Activated CD4-positive, alpha-beta T cell treated with anti-CD3 and anti-CD28 coated beads, Interleukin-2, amount 10 ng/mL, durations not matched to agents 24 days and 14 days (primary cell): ENCODE measurements at places on chromosomes 6 and 20. TPM values are rescaled to one million over a fixed set of nuclear protein-coding genes. Genes with fewer than 3 reads are reported as not detected.
A peak's percentile ranks its signal among the peaks of the same experiment; 100 is the strongest.

The SSR1 gene
- total RNA-seq, result 157 and 162 TPM in 2 replicates

The APOBEC2 gene
- total RNA-seq, result not detected in 2 replicates

The SRXN1 gene
- total RNA-seq, result 24.1 and 25.5 TPM in 2 replicates

The TNF gene
- total RNA-seq, result 294 and 303 TPM in 2 replicates

DNA sequence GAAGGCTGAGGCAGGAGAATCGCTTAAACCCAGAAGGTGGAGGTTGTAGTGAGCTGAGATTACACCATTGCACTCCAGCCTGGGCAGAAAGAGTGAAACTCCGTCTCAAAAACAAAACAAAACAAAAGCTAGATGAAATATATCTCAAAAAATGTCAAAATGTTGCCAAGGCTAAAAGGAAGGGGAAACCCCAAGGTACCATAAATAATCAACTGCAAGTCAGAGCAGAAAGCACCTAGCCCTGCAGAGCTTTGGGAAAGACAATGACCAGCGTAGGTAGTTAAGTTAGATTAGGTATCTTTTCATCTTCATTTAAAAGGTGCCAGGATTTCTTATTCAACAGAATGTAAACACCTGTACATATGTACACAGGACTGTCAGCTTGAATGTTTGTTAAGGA lies 33.0 kb downstream of the AKIRIN2 start:
- H3K27me3 ChIP-seq, result no peaks in the 10 kb centered on the region
- no peak overlapping the region for H3K4me3 ChIP-seq
- H3K36me3 ChIP-seq, result peaks cover 46% of the 10 kb centered on the region
- H3K4me1 ChIP-seq, result peaks cover 13% of the 10 kb centered on the region

GRCh38 chr6:127397729-127398630 lies 54.6 kb upstream of the ECHDC1 start:
- no peak overlapping the region for H3K4me3 ChIP-seq
- H3K27me3 ChIP-seq, result peaks cover 3% of the 10 kb centered on the region
- no peak for DNase-seq
- no peak overlapping the region for H3K27ac ChIP-seq

DNA sequence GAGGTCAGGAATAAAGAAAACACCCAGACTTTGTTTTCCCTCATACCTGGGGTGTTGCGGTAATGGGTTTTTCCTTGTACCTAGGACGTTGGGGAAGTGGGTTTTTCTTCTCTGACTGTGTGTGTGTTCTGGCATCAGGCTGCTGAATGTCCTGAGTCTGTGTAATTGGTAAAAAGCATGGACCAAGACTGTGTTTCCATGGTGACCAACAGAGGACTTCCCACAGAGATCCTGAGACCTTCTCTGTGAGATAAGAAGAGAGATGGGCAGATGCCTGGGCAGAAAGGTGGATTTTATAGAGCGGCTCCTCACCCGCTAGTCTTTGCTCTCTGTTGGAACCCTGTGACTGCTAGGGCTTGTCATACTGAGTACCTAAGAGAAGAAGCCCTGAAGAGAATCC lies 135.4 kb upstream of the GGTLC1 start:
- no peaks in the 10 kb centered on the region for H3K36me3 ChIP-seq
- H3K27me3 ChIP-seq, result peaks cover 6% of the 10 kb centered on the region
- no peak overlapping the region for H3K4me3 ChIP-seq
- no peaks in the 10 kb centered on the region for H3K4me1 ChIP-seq

DNA sequence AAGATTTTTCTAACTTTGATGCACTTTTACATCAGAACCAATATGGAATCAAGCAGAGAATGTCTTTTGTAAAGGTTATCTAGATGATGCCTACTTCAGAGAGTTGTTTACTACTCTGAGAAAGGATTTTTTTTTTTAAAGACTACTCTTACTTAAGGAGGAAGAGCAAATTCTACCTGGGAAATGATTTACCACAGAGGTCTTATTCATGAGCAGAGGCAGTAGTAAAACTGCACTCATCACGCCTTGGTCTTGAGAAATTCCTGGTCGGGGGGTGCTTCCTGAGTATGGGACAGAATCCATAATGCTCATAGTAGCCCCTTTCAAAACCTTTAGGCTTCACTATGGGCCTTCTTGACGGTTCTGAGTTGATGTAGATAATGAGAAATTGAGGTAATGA lies 241.8 kb upstream of the PREP start:
- H3K4me1 ChIP-seq, result peaks cover 64% of the 10 kb centered on the region
- H3K27me3 ChIP-seq, result no peaks in the 10 kb centered on the region
- H3K36me3 ChIP-seq, result peaks cover 14% of the 10 kb centered on the region
- no peak for DNase-seq
- H3K4me3 ChIP-seq, result peak overlapping the region; percentile 43

DNA sequence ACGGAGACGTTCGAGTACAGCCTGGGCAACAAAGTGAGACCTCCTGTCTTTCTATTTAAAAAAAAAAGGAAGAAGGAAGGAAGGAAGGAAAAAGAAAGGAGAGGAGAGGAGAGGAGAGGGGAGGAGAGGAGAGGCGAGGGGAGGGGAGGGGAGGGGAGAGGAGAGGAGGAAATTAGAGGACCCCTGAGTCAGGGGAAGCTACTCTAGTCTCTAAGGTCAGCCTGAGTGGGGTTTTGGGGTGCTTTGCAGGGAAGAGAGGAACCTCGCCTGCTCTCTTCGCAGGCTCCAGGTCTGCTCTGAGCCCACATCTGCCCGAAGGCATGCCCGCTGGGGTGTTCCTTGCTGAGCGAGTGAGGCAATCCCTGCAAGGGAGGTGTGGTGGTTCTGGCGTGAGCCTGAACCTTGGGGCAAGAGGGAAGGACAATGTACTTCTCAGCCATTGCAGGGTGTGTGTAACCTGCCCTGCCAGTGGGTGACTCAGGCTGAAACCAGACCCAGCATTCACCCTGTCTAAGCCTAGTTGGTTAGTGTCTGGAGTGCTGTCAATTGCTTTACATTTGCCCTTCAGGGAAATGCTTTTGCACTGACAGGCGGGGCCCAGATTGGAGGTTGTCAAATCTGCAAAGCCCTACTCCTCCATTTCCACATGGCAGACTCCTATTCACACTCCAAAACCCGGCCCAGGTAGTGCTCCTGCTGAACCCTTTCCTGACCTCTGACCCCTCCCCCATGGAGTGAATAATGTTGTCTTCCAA lies 15.3 kb upstream of the MMP9 start:
- peaks cover 34% of the 10 kb centered on the region for H3K27me3 ChIP-seq
- no peak overlapping the region for H3K4me3 ChIP-seq
- H3K36me3 ChIP-seq, result no peaks in the 10 kb centered on the region
- H3K27ac ChIP-seq, result no peak overlapping the region

GRCh38 chr6:165846123-165846966 lies 183.3 kb upstream of the PDE10A start:
- peaks cover 48% of the 10 kb centered on the region for H3K27me3 ChIP-seq
- DNase-seq, result no peak
- no peaks in the 10 kb centered on the region for H3K36me3 ChIP-seq
- H3K4me1 ChIP-seq, result peaks cover 7% of the 10 kb centered on the region
- no peak overlapping the region for H3K27ac ChIP-seq

DNA sequence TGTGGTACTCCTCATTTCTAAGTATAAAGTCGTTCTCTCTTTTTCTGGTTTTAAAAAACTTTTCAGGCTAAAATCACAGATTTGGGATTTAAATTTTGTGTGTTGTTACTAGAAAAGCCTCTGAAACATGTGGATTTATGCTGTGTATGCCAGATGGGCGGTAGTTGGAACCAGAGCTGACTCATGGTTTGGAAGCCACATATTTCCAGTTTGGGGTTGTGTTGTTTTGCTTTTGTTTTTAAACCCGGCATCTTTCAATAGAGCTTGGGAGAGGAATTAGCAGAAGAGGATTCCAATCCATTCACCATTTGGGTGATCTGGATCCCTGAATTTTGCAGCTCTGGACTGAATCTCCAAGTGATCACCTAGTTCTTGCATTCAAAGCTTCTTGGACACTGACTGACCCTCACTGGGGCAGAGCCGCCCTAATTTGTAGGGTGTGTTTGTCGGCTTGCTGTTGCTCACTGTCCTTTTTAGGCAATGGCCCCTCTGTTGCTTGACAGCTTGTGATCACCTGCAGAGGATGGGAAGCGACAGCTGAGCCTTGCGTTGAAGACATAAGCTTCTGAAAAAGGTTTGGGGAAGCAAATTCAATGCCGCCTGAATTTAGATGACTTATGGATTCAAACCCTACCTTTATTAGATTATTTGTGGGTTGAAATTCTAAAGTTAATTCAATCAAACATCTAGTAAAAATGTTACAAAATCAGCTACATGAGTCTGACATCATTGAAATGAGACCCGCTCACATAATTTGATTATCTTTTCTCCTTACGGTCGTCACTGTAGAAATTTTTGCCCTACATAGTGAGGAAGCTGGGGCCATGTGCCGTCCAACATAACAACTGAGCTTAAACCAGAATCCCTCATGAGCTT lies 79.9 kb upstream of the CD83 start:
- DNase-seq, result no peak
- no peak overlapping the region for H3K4me3 ChIP-seq
- peaks cover 8% of the 10 kb centered on the region for H3K4me1 ChIP-seq
- H3K27me3 ChIP-seq, result peaks cover 26% of the 10 kb centered on the region

DNA sequence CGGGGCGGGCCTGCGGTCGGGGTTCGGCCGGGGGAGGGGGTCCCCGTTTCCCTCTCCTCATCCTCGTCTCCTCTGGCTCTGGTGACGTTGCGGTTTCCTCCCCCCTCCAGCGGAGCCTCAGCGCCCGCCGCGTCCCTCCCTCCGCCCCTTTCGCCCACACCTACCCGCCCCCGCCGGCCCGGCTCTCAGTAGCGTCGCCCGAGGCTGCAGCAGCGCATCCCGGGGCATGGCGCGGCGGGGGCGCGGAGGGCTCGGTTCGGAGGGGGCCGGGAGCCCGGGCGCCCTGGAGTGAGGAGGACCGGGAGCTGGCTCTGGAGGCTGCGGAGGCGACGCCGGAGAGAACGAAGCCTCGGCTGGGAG lies at the start of gene DSE:
Gene DSE, plus strand, starts transcription at position 188 of the 360 bp plus-strand sequence. CDS start 28,304 bp downstream, outside the sequence.
- no peaks in the 10 kb centered on the region for H3K36me3 ChIP-seq
- peak within 1 kb of the TSS; percentile 13 for H3K27ac ChIP-seq
- peaks cover 10% of the 10 kb centered on the region for H3K4me1 ChIP-seq
- peak; percentile 82 for DNase-seq

- no peak overlapping the region for H3K27ac ChIP-seq
- DNase-seq, result no peak
- peaks cover 2% of the 10 kb centered on the region for H3K4me1 ChIP-seq
- peaks cover 2% of the 10 kb centered on the region for H3K27me3 ChIP-seq
- no peak overlapping the region for H3K4me3 ChIP-seq
- no peaks in the 10 kb centered on the region for H3K36me3 ChIP-seq
These were observed 121.4 kb upstream of the DST start for GRCh38 chr6:56764081-56764566.

GRCh38 chr6:121105461-121105860 lies 228.8 kb downstream of the TBC1D32 start:
- H3K27ac ChIP-seq, result no peak overlapping the region
- H3K4me1 ChIP-seq, result no peaks in the 10 kb centered on the region
- no peak overlapping the region for H3K4me3 ChIP-seq

- H3K4me3 ChIP-seq, result no peak overlapping the region
- H3K4me1 ChIP-seq, result peaks cover 22% of the 10 kb centered on the region
- H3K27me3 ChIP-seq, result peaks cover 28% of the 10 kb centered on the region
- H3K27ac ChIP-seq, result no peak overlapping the region
- H3K36me3 ChIP-seq, result no peaks in the 10 kb centered on the region
These were observed 4.3 kb downstream of the LRFN2 start for GRCh38 chr6:40582892-40583291.

DNA sequence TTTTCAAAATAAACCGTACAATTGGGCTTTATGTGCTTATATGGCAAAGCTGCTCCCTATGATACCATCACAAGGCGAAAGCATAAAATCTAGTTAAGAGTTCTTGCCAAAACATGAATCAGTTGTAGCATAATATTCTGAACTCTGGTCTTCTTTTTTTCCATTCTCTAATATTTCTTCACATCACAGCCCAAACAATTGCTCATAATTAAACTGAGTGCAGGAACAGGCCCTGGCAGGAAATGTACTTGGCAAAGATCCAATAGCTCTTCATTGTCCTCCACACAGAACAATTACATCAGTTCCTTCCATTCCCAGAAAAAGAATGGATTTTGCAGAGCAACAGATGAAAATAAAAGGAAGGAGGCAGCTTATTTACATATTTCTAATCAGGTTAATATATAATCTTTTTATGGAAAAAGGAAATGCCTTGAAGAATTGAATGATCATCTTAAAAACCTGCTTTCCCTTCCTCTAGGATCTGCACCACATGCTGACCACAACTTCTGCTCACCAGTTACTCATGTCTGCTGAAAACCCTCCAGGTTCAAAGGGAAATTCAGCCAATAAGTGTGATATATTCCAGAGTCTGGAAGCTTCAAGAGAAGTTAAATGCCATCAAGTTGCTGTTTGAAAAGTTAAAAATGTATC lies 123.3 kb upstream of the COL21A1 start:
- no peak overlapping the region for H3K4me3 ChIP-seq
- H3K36me3 ChIP-seq, result no peaks in the 10 kb centered on the region
- no peak for DNase-seq
- no peak overlapping the region for H3K27ac ChIP-seq
- H3K27me3 ChIP-seq, result no peaks in the 10 kb centered on the region

DNA sequence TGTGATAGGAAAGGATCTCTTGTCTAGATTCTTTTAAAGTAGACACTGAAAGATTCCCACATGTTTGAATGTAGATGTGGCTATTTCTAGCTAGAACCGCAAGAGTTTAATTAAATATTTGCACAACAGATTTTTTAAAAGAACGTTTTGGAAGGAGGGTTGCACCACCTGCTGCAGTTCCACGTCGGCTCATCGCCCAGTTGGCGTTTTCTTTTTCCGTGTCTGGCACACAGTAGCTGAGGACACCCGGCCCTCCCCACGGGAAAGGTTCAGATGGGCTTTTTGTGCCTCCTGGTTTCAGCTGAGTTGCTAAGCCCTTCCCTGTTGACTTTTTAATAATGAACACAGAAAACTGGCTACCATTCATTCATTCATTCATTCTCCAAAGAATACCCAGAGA lies 41.8 kb upstream of the DOK5 start:
- H3K27me3 ChIP-seq, result no peaks in the 10 kb centered on the region
- H3K4me1 ChIP-seq, result no peaks in the 10 kb centered on the region
- no peak overlapping the region for H3K27ac ChIP-seq
- H3K36me3 ChIP-seq, result no peaks in the 10 kb centered on the region
- no peak overlapping the region for H3K4me3 ChIP-seq

GRCh38 chr6:112846681-112847080 lies 499.6 kb downstream of the RFPL4B start:
- DNase-seq, result no peak
- H3K4me3 ChIP-seq, result no peak overlapping the region
- no peaks in the 10 kb centered on the region for H3K36me3 ChIP-seq
- no peaks in the 10 kb centered on the region for H3K4me1 ChIP-seq

GRCh38 chr6:41707565-41708200 lies 27.7 kb downstream of the TFEB start:
- no peaks in the 10 kb centered on the region for H3K27me3 ChIP-seq
- peaks cover 7% of the 10 kb centered on the region for H3K36me3 ChIP-seq
- H3K4me1 ChIP-seq, result peaks cover 29% of the 10 kb centered on the region
- H3K27ac ChIP-seq, result peak overlapping the region; percentile 83
- peak overlapping the region; percentile 21 for H3K4me3 ChIP-seq
